ENCODE measurements at places on chromosomes 12 and 14.
A peak's percentile ranks its signal among the peaks of the same experiment; 100 is the strongest.

DNA sequence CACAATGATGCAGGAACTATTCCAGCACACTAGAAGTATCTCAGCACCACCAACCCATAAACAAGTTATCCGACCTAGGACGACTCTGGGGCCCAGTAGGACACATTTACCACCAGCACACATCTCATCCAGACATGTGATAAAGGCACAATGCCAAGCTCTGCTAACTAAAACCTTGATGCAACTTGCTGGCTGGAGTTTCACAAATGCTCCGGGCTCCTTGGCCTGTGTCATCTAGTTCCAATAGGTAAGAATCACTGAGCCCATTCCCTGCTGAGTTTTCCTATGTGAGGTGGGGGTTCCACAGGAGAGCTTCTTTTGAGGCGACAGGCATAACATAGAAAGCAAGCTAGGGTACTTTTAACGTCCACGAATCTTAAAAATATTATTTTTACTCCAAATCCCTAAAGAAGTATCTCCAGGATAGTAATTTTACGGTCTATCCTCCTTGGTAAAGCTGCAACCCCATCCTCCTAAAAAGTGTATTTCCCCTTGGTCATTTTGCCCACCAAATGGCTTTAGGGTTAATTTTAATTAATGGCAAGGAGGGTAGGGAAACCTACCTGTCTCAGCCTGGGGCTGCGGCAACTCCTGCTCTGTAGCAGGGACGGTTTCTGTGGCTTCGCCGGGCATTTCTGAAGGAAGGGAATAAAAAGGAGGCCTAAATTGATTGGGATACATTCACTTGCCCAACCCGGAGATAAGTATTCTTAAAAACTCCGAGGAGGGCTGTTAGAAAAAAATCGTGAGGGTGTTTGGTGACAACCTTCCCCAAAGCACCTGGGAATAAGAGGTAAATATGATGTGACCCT, 1.0 kb downstream of the NACA start:
- no peak for DNase-seq

- peak; percentile 6 for DNase-seq
These were observed 39.0 kb downstream of the SLCO1B1 start for GRCh38 chr12:21169878-21170472.

- DNase-seq = no peak
These were observed 69.1 kb downstream of the C12orf75 start for GRCh38 chr12:105399428-105400081.

DNA sequence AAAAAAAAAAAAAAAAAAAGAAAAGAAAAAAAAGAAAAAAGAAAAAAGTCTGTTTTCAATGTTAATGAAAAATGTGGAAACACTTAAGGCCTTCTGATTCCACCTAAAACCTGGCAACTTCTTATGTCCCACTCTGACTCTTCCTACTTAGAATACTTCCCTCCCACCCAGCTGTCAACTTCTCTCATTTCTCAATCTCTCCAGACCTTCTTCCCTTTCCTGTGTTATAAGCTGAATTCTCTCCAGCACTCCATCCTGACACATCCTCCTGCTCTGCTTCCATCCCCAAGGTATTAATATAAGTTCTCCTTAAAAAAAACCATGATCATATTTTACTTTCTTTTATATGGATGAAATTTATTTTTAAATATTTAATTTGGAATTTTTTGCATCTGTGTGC, 20.3 kb upstream of the TMTC1 start:
- no peak for DNase-seq

DNA sequence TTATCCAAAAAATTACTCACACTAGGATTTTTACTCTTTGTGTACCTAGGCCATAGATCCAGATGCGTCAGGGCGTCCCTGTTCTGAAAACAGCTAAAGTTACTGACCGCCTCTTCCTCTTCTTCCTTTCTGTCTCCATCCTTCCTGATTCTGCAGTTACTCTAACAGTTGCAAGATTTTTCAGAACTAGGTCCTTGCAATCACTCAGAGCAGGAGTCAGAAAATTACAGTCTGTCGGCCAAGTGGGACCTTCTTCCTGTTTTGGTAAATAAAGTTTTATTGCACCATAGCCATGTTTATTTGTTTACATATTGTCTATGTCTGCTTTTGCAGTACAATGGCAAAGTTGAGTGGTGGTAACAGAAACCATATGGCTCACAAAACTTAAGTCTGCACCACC, 25.6 kb upstream of the FGF6 start:
- DNase-seq = peak; percentile 61

- no peak for DNase-seq
These were observed 58.9 kb downstream of the BCL11B start for GRCh38 chr14:99213101-99213500.

GRCh38 chr12:15956413-15957185, 45.5 kb downstream of the DERA start:
- DNase-seq = no peak

- no peak for DNase-seq
These were observed 19.4 kb downstream of the TPH2 start for GRCh38 chr12:71958056-71958455.

DNA sequence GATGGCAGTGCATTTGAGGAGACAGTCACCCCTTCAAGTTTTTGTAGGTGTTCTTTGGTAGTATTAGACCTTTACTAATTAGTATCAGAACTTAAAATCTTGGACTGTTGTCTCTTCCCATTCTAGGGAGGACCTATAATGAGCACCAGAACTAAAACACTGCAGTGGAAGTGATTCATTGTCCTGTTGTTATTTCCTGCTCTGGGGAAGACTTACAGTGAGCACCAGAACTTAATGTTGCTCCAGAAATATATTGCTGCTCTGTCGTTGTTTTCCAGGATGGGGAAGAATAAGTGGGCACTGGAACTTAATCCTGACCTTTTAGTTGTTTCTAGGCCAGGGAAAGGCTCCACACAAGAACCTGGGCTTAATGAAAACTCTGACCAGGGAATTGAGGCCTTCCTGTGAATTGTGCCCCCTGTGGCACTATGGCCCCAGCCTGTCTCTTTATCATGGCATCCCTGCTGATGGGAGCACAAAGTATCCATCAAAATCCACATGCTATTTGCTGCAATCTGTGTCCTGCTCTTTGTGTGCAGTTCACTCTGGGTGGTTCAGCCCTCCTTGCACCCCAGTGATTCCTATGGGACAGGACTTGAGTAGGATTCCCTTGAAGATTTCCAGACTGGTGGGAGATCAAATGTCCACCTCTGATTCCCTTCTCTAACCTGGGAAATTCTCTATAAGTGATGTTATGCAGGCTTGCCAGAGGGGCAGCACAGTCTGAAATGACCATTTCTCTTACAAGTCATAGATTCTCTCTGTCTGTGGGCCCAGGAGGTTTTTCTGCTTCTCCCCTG, 175.8 kb downstream of the PAWR start:
- DNase-seq = no peak

DNA sequence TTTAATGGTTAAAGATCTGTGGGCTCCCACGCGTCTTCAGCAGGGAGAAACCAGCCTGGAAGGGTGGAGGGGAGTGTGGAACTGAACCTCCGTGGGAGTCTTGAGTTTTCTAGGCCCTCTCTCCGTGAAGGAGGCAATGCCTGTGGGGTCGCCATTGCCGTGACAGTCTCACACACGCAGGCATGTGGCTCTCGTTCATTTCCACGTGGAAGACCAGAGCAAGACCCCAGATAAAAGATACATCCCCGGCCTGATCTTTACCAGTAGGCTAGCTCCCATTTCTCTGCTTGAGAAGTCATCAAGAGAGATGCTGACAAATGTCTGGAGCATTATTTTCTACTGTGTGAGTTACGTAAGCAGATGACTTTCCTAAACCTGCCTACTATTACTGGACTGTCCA, 491.7 kb upstream of the LMO3 start:
- no peak for DNase-seq

GRCh38 chr12:131138638-131139362, 185.1 kb downstream of the ADGRD1 start:
- DNase-seq = no peak

DNA sequence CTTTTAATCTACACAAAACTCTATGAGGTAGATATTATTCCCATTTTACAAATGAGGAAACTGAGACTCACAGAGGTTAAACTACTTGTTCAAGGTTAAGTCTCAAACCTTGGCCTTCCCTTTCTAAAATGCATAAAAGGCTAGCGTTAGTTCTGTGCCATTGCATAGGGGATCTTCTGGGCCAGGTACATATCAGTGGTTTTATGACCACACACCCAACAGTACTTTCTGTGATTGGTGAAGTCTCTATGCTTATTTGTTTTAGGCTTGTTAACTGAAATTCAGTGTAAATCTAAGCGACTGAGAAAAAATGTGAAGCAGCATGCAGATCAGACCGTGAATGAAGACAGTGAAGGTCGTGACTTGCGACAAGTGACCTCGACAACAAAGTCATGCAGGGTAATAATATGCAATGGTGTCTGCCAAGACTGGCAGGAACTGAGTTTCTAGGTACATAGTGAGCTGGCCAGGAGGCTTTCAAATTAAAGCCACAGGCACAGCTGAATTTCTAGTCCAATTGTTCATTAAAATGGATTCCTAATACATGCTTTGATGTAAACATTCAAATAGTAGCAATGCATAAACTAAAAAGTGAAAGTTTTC, 38.8 kb upstream of the GAS2L3 start:
- no peak for DNase-seq

DNA sequence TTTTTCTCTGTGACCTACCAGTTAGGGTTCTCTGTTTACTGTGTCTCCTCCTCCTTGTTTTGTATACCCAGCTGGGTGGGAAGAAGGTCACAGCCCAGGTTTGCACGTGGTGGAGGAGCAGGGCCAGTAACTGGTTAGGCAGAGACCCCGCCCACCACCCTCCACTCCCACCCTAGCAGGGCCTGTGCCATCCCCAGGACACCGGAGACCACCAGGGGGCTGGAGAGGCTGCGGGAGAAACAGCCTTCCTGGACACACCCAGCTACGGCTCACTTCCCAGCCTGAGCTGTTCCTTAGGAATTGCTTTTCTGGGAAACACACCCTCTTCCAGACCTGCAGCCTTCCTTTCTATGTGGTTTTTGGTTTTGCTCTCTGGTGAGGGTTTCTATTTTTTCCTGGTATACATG, 21.1 kb downstream of the BDKRB2 start:
- DNase-seq = no peak

GRCh38 chr12:19550626-19551025, 111.3 kb downstream of the AEBP2 start:
- DNase-seq = no peak

GRCh38 chr12:27766587-27766986, 13.4 kb upstream of the KLHL42 start:
- DNase-seq = no peak

GRCh38 chr12:22702690-22703089, 77.7 kb downstream of the ETNK1 start:
- peak; percentile 40 for DNase-seq

DNA sequence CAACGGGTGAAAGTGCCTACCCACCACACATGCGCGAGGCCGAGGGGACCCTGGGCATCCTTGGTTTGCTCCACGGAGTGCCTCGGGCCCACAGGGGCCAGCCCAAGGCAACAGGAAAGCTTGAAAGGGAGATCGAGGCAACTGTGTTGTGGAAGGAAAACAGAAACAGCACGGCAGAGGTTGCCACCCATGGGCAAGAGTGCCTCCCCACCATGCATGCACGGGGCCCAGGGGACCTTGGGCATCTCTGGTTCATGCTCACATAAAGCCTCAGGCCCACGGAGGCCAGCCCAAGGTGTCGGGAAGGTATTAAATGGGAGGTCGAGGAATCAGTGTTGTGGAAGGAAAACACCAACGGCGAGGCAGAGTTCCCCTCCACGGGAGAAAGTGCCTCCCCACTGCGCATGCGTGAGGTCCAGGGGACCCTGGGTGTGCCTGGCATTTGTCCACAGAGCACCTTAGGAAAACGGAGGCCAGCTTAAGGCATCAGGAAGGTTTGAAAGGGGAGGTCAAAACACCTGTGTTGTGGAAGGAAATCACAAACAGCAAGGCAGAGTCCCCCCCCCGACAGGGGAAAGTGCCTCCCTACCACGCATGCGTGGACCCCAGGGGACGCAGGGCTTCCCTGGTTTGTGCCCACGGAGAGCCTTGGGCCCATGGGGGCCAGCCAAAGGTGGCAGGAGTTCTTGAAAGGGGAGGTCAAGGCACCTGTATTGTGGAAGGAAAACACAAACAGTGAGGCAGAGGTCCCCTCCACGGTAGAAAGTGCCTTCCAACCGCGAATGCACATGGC, 367.3 kb downstream of the ALG10 start:
- DNase-seq = no peak

GRCh38 chr12:110062241-110062640, 13.9 kb upstream of the C12orf76 start:
- DNase-seq = no peak

DNA sequence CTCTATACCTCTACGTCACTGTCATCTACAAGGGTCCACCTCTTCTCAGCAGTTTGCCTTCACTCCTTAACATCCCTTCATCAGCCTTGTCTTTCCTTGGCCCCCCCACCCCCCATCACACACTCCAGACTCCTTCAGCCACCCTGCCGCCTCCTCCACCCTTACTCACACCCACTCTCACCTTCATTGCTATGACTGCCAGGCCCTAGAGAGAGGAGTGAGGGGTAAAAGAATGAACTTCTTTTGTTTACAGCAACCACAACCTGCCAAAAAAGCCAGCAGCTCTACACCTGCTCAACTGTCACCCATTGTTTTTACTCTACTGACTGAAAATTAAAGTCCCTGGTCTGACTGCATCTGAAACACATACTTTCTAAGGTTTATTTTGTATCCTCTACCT, 112.8 kb downstream of the DUSP6 start:
- DNase-seq = no peak

DNA sequence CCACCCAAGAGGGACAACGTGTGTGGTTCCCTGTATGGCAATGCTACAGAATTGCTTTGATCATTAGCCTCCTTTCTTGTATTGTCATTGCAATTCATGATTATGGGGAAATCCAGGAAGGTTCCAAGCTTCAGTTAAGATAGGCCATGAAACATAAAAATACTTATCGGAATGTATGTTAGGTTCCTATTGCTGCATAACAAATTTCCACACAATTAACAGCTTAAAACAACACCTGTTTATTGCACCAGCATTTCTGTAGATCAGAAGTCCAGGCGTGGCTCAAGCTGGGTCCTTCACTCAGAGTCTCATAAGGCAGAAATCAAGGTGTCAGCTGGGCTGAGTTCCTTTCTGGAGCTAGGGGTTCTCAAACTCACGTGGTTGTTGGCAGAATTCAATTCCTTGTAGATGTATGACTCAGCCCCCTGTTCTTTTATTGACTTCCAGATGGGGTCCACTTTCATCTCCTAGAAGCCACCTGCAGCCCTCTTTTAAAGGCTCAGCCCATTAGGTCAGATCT, 365.6 kb upstream of the TMPO start:
- no peak for DNase-seq

- peak; percentile 90 for DNase-seq
These were observed 272.7 kb downstream of the AEBP2 start for GRCh38 chr12:19712041-19712440.

DNA sequence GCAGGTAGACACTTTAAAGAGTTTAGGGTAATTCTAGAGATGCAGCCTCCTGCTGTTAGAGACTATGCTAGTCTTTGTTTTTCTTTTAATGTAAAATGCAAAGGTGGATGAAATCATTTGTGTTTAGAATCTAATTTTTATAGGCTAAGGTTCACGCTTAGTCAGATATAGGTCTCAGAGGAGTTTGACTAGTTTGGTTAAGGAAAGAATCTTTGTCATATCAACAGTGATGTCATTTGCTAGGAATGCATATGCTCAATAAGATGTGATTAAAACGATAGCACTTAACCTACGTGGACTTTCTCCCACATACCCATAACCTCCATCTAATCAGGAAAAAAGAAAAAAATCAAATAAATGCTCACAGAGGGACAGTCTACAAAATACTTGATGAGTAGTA, 859.3 kb upstream of the ATXN7L3B start:
- DNase-seq = no peak

- no peak for DNase-seq
These were observed 14.7 kb downstream of the SERPINA5 start for GRCh38 chr14:94595912-94596311.
